Choroid plexus epithelial cell (primary cell): ENCODE measurements at places on chromosomes 16 and 17.

- DNase-seq, result peak; percentile 74
These were observed 31.5 kb downstream of the USP43 start for GRCh38 chr17:9676820-9677310.

DNA sequence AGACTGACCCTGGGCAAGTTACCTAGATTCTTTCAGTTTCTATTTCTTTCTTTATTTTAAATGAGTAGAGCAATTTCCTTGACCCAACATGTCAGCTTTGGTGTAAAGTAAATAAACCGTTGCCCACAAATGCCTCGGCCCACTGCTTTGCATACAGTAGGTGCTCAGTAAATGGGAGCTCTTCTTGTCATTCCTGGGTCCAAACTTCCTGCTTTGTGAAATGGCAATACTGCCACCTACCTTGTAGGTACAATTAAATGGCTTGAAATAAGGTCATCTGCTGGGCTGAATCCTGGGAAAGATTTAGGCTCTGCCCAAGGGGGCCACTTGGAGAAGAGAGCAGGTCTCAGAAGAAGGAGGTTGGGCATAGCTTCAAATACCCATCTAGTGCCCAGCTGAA, 253.0 kb downstream of the HS3ST3B1 start:
- DNase-seq, result peak; percentile 6

DNA sequence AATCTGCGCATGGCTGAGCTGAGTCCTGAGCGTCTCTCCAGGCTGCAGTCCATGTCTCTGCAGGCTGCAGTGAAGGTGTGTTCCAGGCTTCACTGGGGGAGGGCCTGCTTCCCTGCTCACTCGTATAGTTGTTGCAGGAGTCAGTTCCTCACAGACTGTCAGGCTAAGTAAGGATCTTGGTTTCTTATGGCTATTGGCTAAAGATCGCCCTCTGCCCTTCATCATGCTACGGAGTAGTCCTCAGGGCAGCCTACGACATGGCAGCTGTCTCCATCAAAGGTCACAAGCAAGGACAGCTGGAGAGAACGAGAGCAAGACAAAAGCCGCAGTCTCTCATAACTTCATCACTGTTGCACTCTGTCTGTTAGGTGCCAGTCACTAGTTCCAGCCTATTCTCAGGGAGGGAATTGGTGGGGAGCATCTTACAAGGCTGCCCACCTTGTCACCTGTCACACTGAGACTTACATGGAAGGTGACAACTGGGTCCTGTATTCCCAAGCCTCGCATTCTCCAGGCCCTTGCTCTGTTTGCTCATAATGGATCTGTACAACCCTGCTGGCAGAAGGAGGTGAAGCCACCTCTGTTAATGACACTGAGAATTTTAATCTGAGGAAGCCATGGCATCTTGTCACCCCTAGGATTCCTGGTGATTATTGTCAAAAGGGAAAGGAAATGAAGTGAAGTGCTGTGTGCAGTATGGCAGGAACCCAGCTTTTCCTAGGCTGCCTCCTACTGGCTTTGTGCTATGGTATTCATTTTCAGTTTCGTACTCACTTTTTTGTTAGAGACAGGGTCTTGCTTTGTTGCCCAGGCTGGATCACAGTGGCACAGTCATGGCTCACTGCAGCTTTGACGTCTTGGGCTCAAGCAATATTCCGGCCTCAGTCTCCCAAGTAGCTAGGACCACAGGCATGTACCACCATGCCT, 43.4 kb downstream of the MFSD11 start:
- DNase-seq, result peak; percentile 23

GRCh38 chr17:33637534-33637933, 344.4 kb upstream of the ASIC2 start:
- DNase-seq, result no peak

GRCh38 chr17:50467114-50467854, 1.4 kb downstream of the CHAD start:
- no peak for DNase-seq

DNA sequence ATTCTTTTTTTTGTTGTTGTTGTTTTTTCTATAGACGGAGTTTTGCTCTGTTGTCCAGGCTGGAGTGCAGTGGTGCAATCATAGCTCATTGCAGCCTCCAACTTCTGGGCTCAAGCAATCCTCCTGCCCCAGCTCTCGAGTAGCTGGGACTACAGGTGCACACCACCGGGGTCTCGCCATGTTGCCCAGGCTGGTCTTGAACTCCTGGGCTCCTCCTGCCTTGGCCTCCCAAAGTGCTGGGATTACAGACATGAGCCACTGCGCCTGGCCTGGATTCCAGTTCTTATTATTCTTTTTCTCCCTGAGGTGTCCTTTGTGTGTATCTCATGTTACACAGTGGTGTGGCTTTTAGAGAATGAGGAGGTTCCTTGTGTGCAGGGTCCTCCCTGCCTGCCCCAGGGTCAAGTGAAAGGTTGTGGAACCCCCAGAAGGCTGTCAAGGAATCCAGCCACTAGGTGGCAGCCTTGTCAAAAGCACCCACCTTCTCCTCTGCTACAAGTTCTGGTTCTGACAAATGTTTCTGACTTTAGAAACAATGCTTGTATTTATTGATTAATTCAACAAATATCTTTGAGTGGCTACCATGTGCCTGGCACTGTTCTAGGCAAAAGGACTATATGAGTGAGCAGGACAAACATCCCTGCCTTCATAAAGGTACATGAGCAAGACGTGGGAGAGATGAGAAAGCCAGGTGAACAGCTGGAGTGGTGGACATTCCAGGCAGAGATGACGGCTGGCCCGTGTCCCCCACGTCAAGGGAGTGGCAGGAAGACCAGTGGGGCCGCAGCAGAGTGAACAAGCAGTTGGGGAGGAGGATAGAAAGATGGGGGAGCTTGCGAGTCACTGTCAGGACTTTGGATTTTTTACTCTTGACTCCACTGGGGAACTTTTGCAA, 112.4 kb downstream of the SPECC1 start:
- peak; percentile 72 for DNase-seq

- no peak for DNase-seq
These were observed 82.6 kb downstream of the CDK5R1 start for GRCh38 chr17:32569171-32570080.

- DNase-seq, result no peak
These were observed 119.3 kb upstream of the TBX2 start for GRCh38 chr17:61280338-61280737.

GRCh38 chr17:17387017-17387497, 83.9 kb downstream of the NT5M start:
- DNase-seq, result no peak

- DNase-seq, result no peak
These were observed 73.3 kb downstream of the IRX5 start for GRCh38 chr16:55003916-55004315.

- DNase-seq, result no peak
These were observed 19.0 kb downstream of the SPIRE2 start for GRCh38 chr16:89847051-89847939.

DNA sequence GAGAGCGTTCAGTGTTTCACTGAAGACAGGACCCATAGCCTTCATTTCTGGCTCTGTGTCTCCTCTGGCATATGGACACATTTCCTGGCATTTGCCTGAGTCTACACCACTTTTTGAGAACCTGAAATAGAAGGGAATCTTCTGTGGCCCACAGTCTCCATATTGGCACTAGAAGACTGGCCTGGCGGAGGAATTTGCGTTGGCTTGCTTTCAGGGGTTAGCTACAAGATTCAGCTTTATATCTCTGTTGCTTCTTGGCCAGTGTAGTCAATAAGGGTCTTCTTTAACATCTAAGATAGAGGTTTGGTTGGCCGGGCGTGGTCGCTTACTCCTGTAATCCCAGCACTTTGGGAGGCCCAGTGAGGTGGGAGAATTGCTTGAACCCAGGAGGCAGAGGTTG, 12.8 kb upstream of the CLEC18C start:
- DNase-seq, result no peak

- no peak for DNase-seq
These were observed 44.9 kb downstream of the CDRT4 start for GRCh38 chr17:15422392-15422965.

DNA sequence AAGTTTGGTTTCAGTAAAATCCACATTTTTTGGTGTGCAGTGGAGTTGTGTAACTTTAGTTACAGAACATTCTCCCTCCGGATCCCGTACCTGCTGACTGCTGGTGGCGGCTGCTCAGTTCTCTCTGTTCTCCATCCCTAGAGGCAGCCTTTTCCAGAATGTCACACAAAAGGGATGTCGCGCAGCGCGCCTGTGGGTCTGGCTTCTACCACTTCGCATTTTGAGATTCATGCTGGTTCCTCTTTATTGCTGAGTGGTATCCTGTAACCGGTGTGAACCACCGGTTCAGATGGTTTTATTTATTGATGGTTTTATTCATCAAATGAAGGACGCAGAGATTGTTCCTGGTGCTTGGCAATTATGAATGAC, 981 bp upstream of the CEP131 start:
- no peak for DNase-seq

DNA sequence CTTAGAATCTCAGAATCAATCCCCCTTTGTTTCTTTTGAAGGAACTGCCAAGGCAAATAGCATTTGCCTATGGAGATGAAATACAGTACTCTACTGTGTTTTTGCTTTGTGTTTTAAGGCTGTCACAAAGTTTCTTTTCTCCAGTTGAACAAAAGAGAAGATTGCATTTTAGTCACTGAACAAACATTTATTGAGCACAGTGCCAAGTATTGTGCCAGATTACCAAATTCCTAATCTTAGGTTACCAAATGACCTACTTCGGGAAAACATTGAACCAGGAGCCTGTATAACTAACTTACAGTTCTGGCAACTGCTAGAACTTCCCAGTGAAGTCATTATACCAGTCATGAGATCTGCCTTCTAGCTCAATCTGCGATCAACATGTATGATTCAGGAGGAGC, 3.0 kb upstream of the UBB start:
- peak; percentile 72 for DNase-seq

- DNase-seq, result no peak
These were observed 5.5 kb downstream of the CPSF4L start for GRCh38 chr17:73256220-73256619.

- no peak for DNase-seq
These were observed 93.3 kb upstream of the TOM1L1 start for GRCh38 chr17:54807331-54807730.
